ENCODE measurements at places on chromosomes 1 and 21.

DNA sequence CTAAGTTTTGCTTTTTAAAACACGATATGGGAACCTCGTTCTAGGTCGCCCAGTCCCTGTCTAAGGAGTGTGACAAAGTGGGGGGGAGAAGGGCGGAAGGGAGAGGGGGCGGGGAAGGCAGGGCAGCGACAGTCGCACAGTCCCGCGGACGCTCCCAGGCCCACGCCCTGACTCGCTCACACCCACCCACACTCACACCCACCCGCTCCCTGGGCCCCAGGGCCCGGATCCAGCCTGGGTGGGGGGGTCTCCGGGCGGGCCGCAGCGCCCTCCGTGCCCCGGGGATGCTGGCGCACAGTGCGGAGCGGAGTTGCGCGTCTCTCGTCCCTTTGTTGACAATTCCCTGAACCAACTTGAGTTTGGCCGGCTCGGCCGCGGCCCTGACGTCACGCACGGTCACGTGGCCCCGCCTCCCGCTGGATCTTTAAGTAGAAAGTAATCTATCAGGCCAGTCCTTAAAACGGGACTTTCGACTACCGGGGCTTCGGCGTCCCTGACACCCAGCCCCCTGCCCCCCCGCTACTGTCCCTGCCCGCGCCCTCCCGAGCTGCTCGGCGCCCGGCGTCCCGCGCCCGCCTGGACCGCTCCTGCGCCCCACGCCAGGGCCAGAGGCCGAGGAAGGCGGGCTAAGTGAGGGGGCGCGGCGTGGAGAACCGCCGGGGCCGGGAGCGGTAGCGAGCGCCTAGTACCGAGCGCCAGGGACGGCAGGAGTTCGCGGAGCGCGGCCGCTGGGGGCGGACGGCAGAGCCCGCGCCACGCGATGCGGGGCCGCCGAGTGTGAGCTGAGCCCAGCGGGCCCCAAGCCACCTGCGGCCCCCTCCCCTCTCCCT, at the start of gene FOXD3:
TSS of gene FOXD3 (plus strand) at position 454 of the 830 bp plus-strand sequence. CDS start 492 bp downstream, outside the sequence.
- DNase-seq: peak; percentile 59

GRCh38 chr1:214199585-214199984, 81.4 kb upstream of the SMYD2 start:
- DNase-seq: no peak

GRCh38 chr1:114262337-114262736, 108.7 kb upstream of the SYT6 start:
- no peak for DNase-seq

DNA sequence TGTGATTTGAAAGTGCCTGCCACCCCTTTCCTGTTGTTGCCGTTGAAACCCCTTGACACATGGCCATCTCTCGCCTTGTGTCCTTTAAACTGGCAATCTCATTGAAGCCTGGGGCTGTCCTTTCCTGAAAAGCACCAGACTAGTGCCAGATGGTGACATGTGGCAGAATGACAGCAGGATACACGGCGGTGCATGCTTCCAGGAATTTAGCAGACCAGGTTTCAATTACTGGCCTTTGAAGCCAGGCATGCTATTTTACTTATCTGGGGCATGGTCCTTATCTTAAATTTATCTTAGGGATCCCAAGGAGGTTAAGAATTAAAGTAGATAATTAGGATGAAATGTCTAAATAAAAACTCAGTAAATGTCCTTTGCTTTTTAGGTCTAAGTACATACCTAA, 15.2 kb downstream of the PLPPR4 start:
- no peak for DNase-seq

GRCh38 chr1:71089536-71090270, 8.9 kb upstream of the ZRANB2 start:
- DNase-seq: no peak

DNA sequence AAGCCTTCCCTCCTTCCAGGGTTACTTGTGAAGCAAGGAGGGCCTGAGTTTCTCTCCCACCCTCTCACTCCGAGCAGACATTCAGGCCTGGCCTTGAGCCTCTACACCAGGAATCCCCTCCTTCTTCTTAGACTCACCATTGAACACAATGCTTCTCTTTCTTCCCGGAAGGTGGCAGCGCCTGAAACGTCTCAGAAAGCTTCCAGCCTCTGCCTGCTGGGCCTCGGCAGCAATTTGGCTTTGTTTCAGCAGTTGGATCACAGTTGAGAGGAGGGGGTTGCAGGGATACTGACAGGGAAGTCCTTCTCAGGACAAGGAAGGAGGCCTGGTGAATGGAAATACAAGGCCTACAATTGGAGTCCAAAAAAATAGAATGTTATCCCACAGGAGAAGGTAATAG, 6.3 kb downstream of the CLDN8 start:
- no peak for DNase-seq

DNA sequence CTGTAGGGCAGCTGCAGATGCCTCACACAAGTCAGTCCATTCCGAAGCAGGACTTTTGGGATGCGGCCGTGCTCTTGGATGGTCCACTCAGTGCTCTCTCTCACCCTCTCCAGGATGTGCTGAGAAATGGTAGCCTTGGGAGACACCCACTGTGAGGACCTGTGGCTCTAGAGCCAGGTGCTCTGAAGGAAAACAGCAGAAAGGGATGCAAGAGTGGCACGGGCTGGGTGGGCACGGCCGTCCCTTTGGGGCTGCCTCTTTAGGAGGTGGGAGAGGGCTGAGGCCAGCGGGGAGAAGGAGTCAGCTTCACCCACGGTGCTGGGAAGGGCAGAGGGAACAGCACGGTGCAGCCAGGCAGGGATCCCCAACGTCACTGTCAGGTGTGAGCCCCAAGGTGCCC, 106.1 kb downstream of the RIPK4 start:
- DNase-seq: no peak

DNA sequence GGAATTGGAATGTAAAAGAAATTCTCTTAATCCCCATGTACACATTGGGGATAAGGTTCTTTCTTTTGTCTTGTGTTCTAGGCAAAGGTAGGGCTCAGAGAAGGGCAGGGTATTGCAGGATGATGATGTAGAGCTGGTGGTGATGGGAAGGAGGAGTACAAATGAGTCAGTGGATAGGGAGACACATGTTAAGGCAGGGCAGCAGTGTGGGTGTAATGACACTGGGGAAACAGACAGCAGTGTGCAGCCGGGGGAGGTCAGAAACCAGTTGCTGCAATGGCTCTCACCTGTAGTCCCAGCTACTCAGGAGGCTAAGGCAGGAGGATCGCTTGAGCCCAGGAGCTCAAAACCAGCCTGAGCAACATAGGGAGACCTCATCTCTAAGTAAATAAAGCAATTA, 5.1 kb downstream of the NLRP3 start:
- no peak for DNase-seq

- no peak for DNase-seq
Measured at GRCh38 chr21:31338908-31339368, 5.1 kb downstream of the TIAM1 start.

GRCh38 chr1:67893126-67893495, 59.8 kb upstream of the GNG12 start:
- no peak for DNase-seq

DNA sequence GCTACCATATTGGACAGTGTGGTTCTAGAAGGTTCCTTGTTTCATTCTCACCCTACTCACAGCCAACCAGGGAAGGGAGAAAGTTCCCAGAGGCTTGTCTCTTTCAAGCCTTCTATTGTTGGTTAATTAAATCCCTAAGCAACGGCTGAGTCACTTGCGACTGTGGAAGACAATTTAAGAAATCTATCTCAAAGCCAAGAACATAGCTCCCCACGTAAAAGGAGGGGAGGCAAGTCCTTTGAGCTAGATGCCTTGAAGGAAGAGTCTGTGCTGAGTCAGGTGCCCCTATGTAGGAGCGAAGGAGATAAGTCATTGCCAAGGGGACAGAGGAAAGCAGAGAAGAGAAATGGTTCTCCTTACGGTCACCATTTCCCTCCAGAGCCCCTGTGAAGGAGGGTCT, 79.4 kb upstream of the PPP2R5A start:
- no peak for DNase-seq

DNA sequence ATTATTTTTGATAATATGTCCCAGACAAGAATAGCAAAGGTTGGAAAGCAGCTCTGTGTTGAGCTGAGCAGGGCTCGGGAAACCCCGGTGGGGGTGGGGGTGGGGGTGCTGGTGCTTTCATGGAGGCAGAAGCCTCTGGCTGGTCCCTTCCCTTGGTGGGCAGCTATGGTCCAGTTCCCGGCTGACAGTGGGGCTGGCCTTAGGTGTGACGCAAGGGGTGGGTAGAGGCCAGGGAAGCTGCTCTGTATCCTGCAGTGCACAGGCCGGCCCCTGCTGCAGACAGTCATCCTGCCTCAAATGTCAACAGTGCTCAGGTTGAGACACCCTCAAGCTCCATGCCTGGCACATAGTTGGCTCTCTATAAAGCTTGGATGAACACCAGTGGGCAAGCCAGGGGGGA, 8.9 kb downstream of the ACTL8 start:
- DNase-seq: no peak

- no peak for DNase-seq
Measured at GRCh38 chr1:85278853-85279314, 2.5 kb upstream of the BCL10 start.
